ENCODE measurements at places on chromosomes 6 and 20.

DNA sequence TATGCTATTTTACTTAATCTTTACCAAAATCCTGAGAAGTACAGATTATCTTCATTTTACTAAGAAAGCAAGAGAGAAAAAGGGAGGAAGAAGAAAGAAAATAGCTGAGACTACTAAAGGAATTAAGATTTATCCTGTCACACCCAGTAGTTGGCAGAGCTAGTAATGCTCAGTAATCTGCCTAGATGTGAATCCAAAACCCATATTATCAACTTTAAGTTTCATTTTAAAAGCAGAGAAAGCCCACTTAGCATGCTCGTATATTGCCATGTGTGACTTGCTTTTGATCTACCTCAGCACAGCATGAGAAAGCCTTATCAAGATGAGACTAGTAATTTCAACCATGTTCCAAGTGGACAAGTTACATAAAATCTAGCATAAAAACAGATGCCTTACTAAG, 451.5 kb downstream of the TENT5A start:
- DNase-seq = no peak

DNA sequence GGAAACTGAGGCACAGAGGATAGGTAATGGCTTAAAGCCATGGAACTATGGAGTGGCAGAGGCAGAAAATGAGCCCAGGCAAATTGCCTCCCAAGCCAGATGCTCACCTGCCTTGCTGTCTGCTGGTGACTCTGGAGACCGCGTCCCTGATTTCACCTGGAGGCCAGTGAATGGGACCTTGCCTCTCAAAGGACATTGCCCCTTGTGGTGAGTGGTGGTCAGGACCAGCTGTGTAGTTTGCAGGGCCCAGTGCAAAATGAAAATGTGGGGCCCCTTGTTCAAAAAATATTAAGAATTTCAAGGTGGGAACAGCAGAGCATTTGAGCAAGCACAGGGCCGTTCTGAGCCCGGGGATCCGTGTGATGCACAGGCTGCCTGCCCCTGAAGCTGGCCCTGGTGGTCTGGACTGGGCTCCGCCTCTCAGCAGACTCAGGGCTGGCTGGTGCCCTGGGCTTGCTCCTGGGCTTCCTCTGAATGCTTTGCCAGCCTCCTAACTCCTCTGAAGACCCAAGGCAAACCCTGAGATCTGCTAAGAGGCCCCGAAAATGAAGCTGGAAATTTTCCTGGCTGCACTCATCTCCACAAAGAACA, 19.8 kb upstream of the KCNG1 start:
- no peak for DNase-seq

DNA sequence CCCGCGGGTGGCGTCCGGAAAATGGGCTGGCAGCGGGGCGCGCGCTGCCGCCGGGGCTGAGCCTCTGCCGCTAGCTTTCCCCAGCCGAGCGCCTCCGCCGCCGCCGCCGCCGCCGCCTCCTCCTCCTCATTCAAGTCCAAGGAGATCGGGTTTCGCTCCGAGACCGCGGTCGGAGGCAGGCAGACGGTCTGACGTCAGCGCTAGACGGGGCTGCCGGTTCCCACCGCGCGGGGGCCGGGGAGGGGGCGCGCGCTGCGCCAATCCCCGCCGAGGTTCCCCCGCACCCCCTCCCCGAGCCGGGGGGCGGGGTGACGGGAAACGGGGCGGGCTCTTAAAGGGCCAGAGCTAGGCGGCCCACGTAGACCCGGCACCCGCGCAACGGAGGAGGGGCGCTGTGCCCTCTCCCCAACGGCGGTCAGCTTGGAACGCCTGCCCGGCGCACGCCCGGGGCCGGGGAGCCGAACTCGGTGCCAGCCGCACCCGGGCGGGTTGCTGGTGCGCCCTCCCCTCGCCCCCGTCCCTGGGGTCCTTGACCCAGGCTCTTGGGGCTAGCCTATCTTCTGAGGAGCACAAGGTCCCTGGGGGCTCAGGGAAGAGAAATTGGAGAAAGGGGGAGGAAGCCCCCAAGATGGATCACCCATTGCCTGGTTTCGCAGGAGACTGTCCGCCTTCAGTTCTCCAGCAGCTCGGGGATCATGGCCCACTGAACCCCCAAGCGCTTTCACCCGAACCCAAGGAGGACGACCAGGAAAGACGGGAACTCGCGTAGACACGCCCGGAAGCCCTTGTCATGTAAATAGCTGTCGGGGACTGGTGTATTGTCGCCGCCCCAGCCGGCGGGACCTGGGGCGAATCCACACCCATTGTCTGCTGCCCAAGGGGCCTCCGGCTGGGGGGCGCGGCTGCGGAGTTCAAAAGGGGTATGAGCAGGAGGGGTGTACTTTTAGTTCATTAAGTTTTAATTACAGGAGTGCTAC, at the start of gene PMEPA1:
PMEPA1 (minus strand) TSS at position 193 of the 977 bp plus-strand sequence. CDS start 433 bp downstream, outside the sequence.
- DNase-seq = peak; percentile 91

DNA sequence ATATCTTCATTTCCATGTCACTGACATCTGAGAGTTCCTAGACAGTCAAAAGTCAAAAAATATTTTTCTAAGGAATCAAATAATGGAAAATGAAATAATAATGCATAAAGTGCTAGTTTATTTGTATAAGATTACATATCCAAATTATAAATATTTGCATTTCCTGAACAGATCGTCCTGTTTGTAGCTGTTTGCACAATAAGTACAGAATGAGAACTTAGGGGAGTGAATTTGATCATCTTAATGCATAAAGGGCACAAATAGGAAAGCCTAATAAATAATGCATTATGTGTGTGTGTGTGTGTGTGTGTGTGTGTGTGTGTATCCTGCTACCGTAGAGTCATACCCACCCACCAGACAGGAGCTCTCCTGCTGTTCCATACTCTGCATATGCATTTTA, 521.0 kb upstream of the EPHA7 start:
- no peak for DNase-seq

- no peak for DNase-seq
These were observed 116.2 kb downstream of the TBC1D7 start for GRCh38 chr6:13212096-13212495.

GRCh38 chr20:5908981-5909380, 41.4 kb downstream of the TRMT6 start:
- no peak for DNase-seq

GRCh38 chr6:26064619-26065257, 22.5 kb upstream of the HFE start:
- peak; percentile 64 for DNase-seq

DNA sequence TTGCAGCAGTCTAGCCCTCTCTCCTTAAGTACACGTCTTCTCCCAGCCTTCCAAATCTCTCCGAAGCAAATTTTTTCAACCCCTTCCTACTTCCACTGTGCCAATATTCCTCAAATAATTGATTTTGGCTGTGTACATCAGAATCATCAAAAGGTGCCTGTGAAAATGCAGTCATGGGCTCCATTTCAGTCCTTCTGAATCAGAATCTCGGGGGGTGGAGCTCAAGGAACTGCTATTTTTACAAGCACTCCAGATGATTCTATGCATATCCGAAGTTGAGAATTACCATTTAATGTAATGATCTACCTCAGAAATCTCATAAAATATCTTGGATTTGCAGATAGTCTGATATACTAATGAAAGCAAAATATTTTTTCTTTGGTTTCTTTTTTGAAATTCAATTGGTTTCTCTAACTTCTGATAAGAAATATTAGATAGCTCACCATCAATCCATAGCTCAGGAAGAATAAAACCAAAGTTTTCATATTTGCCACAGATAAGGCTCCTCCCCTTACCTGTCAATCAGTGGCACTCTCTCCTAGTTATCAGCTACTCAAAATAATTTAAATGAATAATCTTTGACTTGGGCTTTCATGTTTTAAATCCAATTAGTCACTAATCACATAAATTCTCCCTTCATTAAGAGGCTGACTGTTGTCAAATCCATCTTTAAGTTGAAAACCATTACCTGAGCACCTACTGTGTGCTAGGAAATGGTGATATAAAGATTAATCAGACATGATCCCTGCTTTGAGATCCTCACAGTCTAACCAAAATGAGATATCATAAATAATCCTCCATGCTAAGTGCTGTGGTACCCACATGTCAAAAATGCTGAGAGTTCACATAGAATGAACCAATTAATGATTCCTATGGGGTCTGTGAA, 36.4 kb upstream of the STXBP5 start:
- no peak for DNase-seq

DNA sequence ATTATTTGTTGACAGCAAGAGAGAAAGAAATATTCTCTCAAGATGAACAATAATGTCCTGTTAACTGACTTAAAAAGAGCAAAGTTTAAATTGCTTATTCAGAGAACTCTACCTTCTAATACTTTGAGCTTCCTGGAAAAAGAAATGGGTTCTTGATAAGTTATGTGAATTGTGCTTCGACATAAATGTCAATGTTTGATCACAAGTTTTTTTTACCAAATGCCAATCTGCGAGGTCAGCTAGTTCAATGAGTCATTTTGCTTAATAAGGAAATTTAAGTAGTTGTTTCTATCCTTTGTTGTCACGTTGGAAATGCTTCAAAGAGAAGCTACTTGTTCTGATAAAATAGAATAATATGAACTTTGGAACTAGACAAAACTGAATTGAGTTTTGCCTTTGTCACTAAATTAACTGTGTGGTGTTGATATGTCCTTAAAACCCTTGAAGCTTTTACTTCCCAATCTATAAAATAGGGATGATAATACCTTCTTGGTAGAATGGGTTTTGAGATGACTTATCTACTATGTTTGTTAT, 642.1 kb upstream of the FLRT3 start:
- no peak for DNase-seq

GRCh38 chr6:130913120-130913519, 85.9 kb downstream of the SMLR1 start:
- DNase-seq = peak; percentile 66

GRCh38 chr6:17666646-17667045, 40.1 kb downstream of the NUP153 start:
- DNase-seq = no peak

DNA sequence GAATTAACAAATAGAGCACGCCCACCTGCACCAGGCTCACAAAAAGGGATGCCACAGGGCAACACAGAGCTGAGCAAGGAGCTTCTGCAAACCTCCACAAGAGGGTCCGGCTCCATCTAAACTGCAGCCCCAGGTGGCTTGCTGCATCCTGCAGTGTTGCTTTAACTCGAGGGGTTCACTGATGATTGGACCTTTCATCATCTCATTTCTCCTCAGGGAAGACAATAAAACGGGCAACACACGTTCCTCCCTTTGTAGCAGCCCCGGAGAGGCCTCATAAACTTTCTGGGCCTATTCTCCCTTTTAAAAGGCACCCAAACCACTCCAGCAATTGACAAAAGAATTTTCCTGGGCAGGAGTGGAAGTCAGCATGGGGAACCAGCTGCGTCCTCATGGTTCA, 161.5 kb upstream of the CDH4 start:
- no peak for DNase-seq

DNA sequence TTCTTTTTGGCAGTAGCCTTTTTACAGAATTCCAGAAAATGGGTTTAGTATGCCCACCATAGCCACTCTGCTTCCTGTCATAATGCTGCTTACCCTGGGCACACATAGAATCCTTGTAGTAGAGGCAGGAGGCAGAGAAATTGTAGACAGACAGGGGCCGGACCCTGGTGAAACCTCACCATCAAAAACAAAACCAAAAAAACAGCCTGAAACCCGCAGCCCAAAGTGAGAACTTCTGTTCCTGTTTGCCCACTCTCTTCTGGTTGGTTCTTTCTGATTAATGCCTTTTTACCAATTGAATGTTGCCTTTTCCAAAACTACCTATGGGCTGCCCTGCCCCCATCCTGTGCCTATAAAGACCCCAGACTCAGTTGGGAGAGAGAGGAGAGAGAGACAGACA, 188.2 kb downstream of the CDKAL1 start:
- DNase-seq = no peak

DNA sequence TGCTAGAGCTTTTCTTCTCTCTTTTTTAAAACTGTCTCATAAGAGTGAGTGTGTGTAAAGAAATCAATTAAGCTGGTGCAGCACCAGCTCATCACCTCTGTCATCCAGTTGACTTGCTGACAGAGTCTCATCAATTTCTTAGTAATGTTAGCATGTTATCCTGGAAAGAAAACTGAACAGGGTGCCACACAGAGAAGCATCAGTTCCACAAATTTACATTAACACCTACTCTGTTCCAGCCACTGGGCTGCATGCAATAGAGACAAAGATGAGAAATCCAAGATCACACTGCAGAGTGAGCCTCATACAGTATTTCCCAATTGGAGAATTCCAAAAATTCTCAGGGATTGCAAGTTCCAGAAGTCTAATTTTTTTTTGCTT, 207.0 kb upstream of the CITED2 start:
- no peak for DNase-seq

DNA sequence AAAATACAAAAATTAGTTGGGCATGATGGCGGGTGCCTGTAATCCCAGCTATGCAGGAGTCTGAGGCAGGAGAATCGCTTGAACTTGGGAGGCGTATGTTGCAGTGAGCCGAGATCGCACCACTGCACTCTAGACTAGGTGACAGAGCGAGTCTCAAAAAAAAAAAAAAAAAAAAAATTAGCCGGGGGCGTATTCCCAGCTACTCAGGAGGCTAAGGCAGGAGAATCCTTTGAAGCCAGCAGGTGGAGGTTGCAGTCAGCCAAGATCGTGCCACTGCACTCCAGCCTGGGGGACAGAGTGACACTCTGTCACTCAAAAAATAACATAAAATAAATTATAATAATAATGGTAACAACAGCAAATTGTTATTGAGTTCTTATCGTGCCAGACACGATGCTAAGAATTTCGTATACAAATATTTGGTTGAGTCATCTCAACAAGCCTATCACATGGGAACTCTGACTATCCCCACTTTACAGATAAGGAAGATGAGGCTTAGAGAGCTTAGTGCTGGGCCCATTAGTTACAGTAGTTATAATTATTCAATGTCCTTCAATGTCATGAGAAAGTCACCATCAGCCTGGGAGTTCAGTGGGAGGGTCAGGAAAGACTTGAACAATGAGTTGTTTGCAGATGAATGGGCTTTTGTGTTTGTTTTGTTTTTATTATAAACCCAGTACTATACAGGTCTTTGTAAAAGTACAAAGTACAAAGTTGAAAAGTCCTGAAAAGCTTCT, 19.4 kb downstream of the C6orf15 start:
- DNase-seq = no peak

- no peak for DNase-seq
These were observed 18.9 kb downstream of the RFX6 start for GRCh38 chr6:116895935-116896334.

DNA sequence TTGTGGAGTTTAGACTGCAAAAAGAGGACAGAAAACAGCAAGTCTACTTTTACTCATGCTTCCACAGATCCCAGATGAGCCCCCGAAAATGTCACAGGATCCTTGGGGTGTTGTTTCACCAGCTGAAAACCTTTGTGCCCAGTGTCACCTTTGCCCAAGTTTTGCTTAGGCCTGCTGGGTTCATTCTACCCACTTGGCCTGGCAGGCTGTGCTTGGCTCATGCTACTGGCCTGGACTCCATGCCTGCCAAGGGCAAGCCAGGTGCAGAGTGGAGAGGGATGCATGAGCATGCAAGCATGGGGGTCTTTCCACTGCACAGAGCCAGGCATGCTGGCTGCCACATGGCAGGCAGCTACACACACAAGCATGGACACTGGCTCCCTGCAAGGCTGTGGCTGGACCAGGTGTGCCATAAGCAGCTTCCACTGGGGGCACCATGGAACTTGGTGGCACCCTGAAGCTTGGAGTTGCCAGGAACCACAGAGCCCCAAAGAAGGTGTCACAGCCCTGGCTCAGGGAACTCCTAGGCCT, 1082.0 kb downstream of the KHDRBS2 start:
- DNase-seq = no peak

Measured in Jurkat, Clone E6-1 (cell line).